ENCODE measurements at places on chromosomes 1 and 21.

DNA sequence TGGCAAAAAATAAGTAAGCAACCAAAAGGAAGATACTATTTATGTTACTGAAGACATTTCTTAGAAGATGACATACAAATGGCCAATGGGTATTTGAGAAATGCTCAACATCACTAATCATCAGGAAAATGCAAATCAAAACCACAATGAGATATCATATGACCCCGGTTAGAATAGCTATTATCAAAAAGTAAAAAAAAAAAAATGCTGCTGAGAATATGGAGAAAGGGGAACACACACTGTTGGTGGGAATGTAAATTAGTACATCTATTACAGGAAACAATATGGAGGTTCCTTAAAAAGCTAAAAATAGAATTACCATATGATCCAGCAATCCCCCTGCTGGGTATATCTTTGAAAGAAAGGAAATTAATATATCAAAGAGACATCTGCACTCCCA lies 34.3 kb upstream of the CREG1 start:
- no peak for DNase-seq

- no peak for DNase-seq
Observed at GRCh38 chr1:27598295-27598687, 5.7 kb downstream of the AHDC1 start.

DNA sequence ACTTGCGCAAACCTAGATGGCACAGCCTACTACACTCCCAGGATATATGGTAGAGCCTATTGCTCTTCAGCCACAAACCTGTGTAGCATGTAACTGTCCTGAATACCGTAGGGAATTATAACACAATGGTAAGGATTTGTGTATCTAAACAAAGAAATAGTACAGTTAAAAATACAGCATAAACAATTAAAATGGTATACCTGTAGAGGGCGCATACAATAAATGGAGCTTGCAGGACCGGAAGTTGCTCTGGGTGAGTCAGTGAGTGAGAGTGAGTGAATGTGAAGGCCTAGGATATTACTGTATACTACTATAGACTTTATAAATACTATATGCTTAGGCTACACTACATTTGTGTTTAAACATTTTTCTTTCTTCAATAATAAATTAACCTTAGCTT lies 99.3 kb downstream of the PLD5 start:
- DNase-seq, result no peak

DNA sequence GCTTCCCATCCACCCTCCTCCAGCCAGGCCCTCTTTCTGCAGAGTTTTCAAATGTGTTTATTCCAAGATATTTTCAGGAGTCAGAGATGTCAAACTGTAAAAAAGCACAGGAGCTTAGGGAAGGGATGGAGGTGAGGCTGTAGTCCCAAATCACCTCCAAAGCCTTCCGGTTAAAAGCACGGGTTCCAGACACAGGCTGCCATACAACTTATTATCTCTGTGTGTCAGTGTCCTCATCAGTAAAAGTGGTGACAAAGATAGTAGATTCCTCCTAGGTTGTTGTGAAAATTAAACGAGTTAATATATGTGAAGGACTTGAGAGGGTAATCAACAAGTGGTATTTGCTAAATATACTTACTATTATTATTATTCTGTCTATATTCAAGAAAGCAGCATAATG lies 15.1 kb downstream of the S100A7A start:
- no peak for DNase-seq

GRCh38 chr1:174447866-174448530 lies at the start of gene GPR52:
Gene GPR52 (plus strand): TSS chr1:174447964. CDS start chr1:174448112, 148 bp downstream.
- no peak for DNase-seq

DNA sequence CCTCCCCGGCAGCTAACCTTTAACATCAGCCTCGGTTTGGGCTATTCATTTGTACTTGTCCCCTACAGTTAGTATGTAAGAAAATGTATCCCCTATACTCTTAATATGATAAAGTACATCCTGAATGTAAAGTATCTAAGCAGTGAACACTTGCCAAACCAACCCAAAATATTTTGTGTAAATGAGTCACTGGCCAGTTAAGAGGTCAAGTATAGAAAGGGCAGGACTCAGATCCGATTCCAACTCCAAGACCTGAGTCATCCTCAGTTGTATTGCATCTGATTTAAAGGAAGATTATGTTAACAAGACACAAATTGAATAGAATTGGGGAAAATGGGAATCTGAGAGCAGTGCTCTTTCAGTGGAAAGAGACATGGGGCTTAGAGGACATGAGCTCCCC lies 84.4 kb downstream of the CD58 start:
- no peak for DNase-seq

- no peak for DNase-seq
Observed at GRCh38 chr1:71780681-71781080, 501.7 kb downstream of the NEGR1 start.

DNA sequence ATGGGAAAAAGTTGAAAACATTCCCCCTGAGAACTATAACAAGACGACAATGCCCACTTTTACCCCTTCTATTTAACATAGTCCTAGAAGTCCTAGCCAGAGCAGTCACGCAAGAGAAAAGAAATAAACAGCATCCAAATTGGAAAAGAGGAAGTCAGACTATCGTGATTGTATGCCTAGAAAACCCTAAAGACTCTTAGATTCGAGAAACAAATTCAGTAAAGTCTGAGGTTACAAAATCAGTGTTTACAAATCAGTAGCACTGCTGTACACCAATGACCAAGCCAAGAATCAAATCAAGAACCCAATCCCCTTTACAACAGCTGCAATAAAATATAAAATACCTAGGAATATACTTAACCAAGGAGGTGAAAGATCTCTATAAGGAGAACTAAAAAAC lies 72.4 kb downstream of the POU2F1 start:
- no peak for DNase-seq

GRCh38 chr1:243345205-243345604 lies 89.4 kb downstream of the SDCCAG8 start:
- no peak for DNase-seq

DNA sequence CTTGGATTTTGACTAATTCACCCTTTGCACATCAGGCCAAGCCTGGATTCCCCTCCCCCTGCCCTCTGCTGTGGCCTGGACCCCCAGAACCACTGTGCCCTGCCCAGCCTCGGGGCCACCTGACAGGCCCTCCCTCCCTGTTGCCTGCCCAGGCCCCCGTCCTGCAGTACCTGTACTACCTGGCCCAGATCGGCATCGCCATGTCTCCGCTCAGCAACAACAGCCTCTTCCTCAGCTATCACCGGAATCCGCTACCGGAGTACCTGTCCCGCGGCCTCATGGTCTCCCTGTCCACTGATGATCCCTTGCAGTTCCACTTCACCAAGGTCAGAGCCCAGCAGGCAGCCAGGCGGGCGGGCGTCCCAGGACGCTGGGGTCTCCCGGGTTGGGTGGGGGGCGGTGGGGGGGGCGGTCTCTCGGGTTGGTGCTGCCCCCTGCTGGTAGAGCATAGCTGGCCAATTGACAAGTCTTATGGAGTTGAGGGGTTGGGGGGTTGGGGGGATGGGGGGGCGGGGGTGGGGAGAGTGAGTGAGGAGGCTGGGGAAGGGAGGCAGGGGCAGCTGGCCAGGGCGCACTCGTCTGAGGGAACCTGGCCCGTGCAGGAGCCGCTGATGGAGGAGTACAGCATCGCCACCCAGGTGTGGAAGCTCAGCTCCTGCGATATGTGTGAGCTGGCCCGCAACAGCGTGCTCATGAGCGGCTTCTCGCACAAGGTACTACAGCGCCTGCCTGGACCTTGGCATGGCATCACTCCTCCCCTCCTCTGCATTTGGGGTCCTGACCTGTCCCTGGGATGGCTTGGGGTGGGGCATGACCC lies 10.7 kb downstream of the AMPD2 start:
- no peak for DNase-seq

All from 8988T (cell line).